ENCODE measurements at places on chromosomes 1 and 21.

DNA sequence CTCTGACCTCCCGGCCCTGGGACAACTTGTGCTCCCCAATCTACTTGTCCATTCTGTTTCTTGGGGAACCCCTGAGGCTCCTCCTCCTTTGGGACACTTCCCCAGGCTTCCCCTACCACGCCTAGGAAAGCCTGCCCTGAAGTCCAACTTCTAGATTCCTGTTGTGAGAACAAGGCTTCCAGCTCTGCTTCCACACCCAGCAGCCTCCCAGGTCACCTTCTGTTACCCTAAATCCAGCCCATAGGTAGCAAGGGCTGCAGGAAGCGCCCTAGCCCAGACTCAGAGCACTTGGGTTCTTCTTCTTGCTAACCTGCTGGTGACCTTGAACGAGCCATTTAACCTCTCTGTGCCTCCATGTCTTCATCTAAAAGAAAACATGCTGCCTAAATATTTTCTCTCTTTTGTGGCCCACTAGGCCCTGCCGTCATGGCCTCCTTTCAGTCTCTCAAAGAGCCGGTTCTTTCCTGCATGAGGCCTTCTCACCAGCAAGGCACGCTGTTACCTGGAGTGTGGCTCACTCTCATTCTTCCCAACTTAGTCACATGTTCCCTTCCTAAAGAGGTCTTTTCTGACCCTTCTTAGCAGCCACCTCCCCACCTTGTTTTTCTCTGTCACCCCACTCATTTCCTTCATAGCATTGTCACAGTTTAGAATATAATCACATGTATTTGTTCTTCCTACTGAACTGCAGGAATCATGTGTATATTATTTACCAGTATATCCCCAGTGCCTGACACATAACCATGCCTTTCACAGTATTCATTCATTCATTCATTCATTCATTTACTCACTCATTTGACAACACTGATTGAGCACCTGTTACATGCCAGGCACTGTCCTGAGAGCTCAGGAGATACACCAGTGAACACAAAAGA, 1.4 kb downstream of the CAPN2 start:
- no peak for DNase-seq

GRCh38 chr1:961132-961669, 817 bp downstream of the KLHL17 start:
- DNase-seq: no peak

GRCh38 chr1:210882414-210883221, 251.3 kb downstream of the KCNH1 start:
- no peak for DNase-seq

DNA sequence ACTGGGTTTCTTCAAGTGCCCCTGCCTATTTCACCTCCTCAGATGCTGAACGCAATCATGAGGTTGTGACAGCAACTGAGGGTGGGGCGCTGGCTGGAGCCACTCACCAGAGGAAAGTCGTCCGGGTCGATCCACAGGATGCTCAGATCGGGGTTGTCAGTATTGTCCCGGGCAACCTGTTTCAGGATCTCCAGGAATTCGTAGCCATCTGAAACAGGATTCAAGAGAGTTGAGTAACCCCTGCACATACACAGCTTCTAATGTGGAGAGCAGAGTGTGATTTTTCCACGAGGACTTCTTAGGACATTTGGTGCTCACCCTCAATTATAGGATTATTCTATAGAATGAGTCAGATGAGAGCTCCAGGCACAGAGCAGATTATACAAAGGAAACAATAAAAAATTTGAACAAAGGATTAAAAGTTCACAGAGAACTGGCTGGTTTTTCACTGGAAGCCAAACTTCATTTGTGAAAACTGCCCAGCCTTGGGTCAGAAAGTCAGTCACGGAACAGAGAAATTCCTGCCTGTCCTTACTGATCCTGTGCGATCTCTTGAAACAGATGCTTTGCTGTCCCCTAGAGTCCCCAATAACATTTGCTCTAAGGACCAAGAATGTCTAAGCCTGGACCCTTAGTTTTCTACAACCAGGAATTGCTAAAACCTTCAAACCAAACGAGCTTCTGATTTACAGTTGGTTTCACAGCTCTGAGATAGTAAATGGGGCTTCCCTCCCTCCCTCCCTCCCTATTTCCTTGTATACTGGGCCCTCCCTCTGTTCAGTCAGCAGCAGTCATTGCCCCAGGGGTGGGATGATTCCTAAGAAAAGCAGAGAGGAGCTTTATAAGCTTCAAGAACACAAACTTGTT, 63.2 kb downstream of the CASQ2 start:
- DNase-seq: no peak

GRCh38 chr1:23718482-23718881, 24.8 kb upstream of the ELOA start:
- no peak for DNase-seq

- no peak for DNase-seq
These were observed 10.3 kb downstream of the SDC3 start for GRCh38 chr1:30898031-30898815.

DNA sequence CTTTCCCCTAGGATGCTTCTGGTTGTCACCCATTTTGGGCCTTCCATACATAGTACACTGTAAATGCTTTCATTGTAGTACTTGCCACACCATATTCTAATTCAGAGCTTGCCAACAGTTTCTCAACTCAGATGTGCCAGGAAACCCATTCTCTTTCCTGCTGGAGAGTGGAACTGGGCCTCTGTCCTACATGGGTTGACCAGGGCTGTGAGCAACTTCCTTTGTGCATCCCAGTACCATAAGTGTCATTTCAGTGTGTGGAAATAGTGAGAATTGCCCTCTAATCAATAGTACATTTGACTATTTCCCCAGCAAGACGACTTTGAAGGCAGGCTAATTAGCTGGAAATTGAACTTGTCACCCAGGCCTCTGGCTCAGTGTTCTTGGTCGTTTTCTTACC, 74.8 kb downstream of the MTR start:
- no peak for DNase-seq

DNA sequence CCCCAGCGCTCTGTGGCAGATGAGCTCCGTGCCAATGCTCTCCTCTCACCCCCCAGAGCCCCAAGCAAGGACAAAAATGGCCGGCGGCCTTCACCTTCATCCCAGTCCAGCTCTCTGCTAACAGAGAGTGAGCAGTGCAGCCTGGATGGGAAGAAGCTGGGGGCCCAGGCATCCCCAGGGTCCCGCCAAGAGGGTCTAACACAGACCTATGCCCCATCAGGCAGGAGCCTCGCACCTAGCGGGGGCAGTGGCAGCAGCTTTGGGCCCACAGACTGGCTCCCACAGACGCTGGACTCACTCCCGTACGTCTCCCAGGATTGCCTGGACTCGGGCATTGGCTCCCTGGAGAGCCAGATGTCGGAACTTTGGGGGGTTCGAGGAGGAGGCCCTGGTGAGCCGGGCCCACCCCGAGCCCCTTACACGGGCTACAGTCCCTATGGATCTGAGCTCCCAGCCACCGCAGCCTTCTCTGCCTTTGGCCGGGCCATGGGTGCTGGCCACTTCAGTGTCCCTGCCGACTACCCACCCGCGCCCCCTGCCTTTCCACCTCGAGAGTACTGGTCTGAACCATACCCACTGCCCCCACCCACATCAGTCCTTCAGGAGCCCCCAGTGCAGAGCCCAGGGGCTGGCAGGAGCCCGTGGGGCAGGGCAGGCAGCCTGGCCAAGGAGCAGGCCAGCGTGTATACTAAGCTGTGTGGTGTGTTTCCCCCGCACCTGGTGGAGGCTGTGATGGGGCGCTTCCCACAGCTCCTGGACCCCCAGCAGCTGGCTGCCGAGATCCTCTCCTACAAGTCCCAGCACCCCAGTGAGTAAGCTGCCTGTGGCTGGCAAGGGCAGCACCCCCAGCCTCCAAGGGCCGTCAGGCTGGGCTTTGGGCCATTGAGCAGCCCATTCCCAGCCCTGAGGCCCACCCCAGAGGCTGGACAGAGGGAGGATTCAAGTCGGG, 8.7 kb downstream of the ZC3H12A start:
- DNase-seq: no peak

DNA sequence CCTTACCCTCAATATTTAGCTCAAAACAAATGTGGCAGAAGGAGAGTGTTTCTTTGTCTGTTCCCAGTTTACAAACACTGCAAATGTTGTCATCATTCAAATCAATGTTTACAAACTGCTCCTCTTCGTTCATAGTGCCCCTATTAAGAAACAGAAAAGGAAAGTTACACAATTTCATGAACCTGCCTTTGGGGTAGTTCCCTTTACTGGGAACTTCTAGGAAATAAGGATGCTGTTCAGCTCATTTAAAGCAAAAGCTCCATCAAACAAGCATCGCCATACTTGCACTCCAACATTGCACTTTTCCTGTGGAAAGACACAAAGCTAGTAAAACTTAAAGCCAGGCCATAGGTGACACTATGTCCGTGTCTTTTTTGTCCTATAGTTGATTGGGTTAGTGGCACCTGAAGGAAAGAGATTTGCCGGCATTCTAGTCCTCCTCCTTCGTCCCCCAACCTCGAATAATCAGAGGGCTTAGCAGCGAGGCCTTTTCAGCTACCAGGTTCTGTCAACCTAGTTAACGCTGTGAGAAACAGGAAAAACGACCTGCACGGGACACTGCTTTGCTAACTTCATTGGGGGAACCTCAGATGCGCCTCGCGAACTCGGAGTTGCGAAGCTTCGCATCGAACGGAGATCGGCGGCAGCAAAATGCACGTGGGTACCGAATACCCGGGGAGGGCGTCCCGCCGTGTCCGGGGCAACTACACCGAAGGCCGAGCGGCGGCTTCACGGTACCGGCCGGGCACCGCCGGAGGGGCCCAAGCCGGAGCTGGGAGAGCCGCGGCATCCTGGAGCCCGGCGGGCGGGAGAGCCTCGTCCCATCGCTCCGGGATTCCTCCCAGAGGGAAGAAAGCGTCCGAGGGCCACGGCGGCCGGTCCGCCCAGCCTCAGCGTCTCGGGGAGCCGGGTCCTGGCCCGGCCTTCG, 706 bp downstream of the C21orf91 start:
- peak; percentile 47 for DNase-seq

GRCh38 chr1:4689271-4689935, 35.0 kb downstream of the AJAP1 start:
- no peak for DNase-seq

DNA sequence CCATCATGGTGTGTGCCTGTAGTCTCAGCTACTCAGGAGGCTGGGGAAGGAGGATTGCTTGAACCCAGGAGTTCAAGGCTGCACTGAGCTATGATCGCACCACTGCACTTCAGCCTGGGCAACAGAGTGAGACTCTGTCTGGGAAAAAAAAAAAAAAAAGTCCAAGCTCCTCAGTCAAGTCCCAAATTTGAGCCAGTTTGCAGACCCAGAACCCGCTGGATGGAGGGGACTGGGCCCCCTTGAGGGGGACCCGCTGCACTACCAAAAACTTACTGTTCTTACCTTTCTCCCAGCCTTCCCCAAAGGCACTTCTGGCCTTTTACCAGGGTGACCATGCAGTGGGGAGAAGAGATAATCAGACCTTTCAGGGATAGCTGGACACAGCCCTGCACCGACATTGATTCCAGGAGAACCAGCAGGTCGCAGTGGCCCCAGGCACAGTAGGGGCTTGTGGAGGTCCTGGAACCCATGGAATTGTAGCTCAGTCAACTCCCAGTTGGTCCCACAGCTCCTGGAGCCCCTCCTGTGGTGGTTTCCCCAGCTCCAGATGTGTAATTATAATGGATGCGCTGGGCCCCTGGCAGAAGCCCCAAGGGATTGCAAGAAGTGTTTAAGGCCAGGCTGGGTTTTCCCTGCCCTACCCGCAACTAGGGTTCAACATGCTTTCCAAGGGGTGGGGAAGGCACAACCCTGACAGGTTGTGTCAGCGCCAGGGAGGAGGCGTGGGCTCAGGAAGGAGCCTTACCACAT, 4.1 kb upstream of the WNT9A start:
- no peak for DNase-seq
